ENCODE measurements at places on chromosomes 5 and 9.

GRCh38 chr9:22148876-22149637 is 140.0 kb upstream of the CDKN2B start:
- DNase-seq, result no peak

- no peak for DNase-seq
Observed at GRCh38 chr9:127384016-127384730, 12.8 kb upstream of the SLC2A8 start.

GRCh38 chr5:73307645-73308355 is 134.8 kb downstream of the TMEM174 start:
- DNase-seq, result no peak

DNA sequence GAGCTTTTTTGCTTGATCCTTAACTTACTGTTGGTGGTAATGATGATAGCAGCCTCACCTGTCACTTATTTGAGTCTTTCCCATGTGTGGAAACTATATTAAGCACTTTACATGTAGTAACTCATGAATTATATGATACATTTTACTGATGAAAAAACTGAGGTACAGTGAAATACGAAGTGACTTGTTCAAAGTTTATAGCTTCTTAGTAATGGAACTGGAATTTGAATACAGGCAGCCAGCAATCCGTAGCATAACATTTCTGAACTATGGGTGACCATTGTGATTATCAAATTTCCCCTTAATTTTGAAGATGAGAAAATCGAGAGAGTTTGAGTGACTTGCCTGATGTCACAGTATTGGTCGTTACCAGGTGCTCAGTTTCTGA is 17.3 kb downstream of the SCAMP1 start:
- no peak for DNase-seq

- DNase-seq, result peak; percentile 75
Observed at GRCh38 chr9:96874947-96875460, 20.7 kb upstream of the ZNF782 start.

Measured in skeletal muscle cell (primary cell).